ENCODE measurements at places on chromosomes 11 and 22.

- no peak for DNase-seq
Observed at GRCh38 chr22:19592464-19592863, 68.3 kb upstream of the CLDN5 start.

- no peak for DNase-seq
Observed at GRCh38 chr11:7522121-7522520, 8.3 kb downstream of the PPFIBP2 start.

DNA sequence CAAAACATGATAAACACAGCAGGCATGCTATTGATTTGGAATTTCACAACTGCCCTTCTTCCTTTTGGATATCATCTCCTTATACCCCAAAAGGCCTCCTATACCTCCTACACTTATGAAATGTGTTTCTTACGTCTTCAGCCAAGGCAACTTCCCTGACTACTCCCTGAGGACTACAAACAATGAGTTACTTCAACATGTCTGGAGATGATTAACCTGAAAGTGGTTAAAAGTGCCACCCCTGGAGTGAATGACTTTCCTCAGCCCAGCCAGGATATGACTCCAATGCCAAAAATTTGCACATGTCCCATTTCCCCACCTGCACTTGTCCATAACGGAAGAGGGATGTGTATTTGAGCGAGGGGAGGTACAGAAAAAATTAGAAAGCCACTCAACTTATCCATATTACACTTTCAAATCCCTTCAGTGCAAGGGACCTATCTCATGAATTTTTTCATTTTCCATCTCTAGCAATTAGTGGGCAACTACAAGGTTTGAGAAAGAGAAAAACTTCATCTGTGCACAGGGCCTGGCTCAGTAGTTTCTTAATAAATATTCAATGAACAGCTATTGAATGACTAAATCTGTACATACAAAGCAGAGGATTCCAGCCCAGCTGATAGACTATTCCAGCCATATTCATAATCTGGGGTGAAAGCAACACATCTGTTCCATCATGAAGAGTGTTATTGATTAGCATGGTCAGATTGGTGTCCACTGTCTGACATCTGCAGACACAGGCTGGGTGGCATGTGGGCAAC lies 36.8 kb downstream of the KIRREL3 start:
- no peak for DNase-seq

DNA sequence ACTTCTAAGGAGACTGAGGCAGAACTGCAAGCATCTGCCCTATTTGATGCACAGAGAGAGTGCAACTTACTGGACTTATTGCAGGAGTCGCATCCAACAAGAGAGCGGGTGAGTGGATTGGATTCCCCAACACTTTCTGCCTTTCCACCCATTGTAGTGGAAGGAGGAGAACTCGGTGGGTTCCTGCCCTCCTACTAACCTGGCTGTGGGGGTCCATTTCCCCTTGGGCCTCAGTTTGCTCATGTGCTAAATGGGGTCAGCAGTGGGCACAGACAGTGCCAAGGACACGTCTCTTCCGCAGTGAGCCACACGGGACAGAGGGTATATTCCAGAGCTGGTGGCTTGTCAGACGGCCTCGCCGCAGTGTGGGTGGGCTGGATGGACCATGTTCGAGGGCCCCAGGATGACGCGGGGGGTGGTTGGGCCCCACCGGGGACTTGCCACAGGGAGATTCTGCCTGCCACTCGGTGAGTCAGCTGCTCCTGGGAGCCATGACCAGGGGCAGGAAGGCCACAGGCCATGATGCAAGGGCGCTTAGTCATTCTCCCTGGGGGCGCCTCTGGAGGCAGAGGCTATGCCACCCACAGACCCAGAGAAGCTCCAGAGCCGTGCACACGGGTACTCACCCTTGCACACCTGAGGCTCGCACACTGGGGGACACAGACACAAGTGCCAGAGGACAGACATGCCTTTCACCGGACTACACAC lies 8.2 kb downstream of the ALX4 start:
- no peak for DNase-seq

DNA sequence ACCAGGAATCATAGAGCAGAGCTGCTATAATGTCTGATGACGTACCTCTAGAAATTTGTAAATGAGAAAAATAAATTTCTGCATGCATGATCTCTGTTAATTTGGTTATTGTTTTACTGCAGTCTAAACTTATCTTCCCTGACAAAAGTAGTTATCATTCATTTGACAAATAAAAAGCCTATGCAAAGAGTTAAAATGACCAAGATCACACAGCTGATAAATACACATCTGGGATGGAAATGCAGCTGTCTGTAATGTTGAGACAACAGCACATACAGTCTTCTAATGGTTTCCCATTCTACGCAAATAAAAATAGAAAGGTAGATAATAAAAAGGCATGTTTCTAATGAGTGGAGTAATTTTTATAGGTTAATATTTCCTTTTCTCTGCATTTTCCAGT lies 225.1 kb upstream of the LUZP2 start:
- DNase-seq: no peak

GRCh38 chr22:35367331-35367886 lies 13.5 kb upstream of the HMOX1 start:
- no peak for DNase-seq

- DNase-seq: no peak
Observed at GRCh38 chr22:33382436-33382835, 324.3 kb upstream of the SYN3 start.

DNA sequence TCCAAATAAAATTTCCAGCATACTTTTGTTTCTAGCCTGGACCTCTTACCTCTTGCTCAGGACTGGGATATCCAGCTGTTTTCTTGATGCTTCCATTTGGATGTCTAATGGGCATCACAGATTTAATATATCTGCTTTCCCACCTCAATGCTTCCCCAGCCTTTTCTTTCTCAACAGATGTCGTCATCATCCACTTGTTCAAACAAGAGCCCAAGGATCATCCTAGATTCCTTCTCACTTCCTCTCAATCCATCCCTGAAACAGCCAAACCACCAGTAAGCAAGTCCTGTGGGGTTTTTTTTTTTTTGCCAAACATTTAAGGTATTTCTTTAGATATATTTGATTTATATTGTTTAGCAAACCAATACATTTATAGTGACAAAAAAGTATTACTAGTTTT lies 12.5 kb downstream of the THY1 start:
- DNase-seq: no peak

Data from activated T-cell treated with anti-CD3 and anti-CD28 coated beads, Interleukin-2, amount 50 U/mL, for 24 hours (primary cell).